ENCODE measurements at places on chromosomes 5 and 9. TPM values are rescaled to one million over a fixed set of nuclear protein-coding genes. Genes with fewer than 3 reads are reported as not detected.

The SPATA31D4 gene
- not detected for total RNA-seq

The SLC22A4 gene
- 6.8 TPM for total RNA-seq

The FRMPD1 gene
- total RNA-seq, result under 0.01 TPM

The ZFP2 gene
- 0.86 TPM for total RNA-seq

The CBY3 gene
- not detected for total RNA-seq

The SET gene
- 378 TPM for total RNA-seq

The EGR1 gene
- total RNA-seq, result 6.1 TPM

The SV2C gene
- not detected for total RNA-seq

The GALNT12 gene
- 4.5 TPM for total RNA-seq

The KCNV2 gene
- not detected for total RNA-seq

The PAEP gene
- total RNA-seq, result not detected

The FSTL4 gene
- total RNA-seq, result under 0.01 TPM

The SLC6A19 gene
- not detected for total RNA-seq

The IFNK gene
- not detected for total RNA-seq

The TAF11L10 gene
- total RNA-seq, result not detected
